ENCODE measurements at places on chromosomes 1 and 21.

- no peak for DNase-seq
Observed at GRCh38 chr1:7810395-7810794, 26.3 kb downstream of the PER3 start.

DNA sequence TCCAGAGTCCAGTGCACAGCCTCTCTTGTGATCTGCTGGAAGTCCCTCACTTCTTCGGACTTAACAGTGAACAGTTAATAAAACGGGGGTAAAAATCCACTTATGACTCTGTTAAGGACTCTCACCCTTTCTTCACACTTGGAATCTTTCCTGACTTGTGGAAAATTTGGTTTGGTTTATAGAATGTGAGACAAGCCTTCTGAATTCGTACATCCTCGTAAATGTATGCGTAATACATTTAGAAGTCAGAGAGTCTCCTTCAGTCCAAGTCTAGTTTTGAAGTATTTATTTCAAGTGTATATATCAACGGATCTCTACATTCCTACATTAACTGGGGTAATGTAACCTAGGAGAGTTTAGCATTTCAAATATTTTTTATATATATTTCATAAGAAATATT lies 270.4 kb downstream of the KCNJ6 start:
- DNase-seq: no peak

GRCh38 chr21:35231090-35231489 lies 182.0 kb upstream of the RUNX1 start:
- no peak for DNase-seq

DNA sequence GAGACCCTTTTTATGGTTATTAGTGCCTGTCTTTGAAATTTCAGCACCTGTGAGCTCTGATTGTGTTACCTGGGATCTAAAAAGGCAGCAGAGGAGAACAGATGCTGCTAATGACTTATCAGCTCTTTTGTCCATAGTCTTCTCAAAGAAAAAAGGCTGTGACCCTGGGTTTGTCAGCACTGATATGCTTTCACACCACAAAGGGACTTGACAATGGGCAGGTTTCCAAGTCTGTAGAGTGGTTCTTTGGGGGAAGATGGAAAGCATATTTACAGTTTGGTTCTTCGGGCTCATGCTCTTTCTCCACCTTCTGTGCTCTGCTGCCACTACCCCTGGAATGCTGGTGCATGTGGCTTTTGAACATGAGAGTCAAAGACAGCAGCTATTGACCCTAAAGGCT lies 32.0 kb downstream of the DNAJC6 start:
- DNase-seq: no peak

- no peak for DNase-seq
Observed at GRCh38 chr1:21003281-21004045, 173.2 kb downstream of the EIF4G3 start.

DNA sequence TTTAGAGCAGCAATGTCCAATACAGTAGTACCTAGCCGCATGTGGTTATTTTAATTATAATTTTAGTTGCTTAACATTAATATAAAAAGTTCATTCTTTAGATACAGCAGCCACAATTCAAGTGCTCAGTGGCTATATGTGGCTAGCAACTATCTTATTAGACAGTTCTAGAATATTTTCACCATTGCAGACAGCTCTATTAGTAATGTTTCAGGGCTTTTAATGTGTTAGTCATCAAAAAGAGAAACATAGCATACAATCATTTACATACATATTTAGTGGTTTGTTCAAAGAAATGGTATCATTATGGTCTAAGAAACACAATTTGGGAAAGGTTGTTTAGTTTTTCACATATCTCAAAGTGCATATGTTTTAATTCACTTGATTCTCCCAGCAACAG lies 66.6 kb upstream of the DYNLT5 start:
- DNase-seq: no peak

DNA sequence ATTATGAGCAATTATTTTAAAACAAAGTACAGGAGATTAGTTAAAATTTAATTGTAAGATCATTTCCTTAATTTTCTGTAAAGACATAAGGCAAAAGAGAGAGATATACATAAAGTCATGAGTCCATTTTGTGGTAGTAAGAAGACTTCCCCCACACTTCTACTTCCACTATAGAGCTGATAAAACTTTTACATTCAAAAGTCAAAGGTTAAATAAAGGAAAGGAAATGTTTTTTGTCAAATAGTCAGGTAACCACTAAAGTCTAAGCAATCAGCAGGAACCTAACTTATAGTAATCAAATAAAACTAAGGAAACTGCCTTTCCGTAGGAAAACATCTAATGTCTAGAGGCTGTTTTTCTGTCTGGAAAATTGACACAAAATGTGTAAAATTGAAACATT lies 110.9 kb downstream of the DENND1B start:
- no peak for DNase-seq

- no peak for DNase-seq
Observed at GRCh38 chr1:201089596-201089995, 22.6 kb downstream of the CACNA1S start.

All from stimulated activated CD4-positive, alpha-beta T cell treated with anti-CD3 and anti-CD28 coated beads, Interleukin-1b, Interleukin-23, amount 100 ng/mL, for 1 hour (primary cell).